ENCODE measurements at places on chromosomes 7 and 10.

DNA sequence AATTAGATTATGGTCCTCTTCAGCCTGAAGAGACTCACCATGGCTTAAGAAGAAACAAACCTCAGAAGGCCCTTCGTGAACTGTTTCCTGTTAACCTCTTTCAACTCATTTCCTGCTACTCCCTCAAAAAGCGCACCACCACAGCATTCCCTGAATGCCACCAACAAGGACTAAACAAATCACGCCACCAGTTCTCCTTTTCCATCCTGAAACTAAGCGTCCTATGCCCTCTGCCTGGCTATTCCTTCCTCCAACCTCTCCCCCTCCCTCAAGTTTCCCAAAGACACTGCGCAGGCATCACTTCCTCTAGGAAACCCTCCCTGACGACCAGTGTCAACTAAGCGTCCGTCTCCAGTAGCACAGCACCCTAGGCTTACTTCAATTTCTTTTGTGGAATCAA, 12.0 kb downstream of the YWHAG start:
- H3K4me3 ChIP-seq = no peak overlapping the region
- peaks cover 20% of the 10 kb centered on the region for H3K4me1 ChIP-seq
- no peak overlapping the region for H3K27ac ChIP-seq
- no peak for DNase-seq
- H3K36me3 ChIP-seq = peaks cover 23% of the 10 kb centered on the region
- no peaks in the 10 kb centered on the region for H3K27me3 ChIP-seq

GRCh38 chr7:49669692-49670260, 103.7 kb upstream of the VWC2 start:
- H3K4me3 ChIP-seq = no peak overlapping the region
- H3K27me3 ChIP-seq = no peaks in the 10 kb centered on the region
- DNase-seq = no peak
- H3K4me1 ChIP-seq = no peaks in the 10 kb centered on the region
- no peaks in the 10 kb centered on the region for H3K36me3 ChIP-seq

GRCh38 chr10:73625004-73625883, 16.0 kb downstream of the MYOZ1 start:
- no peak for DNase-seq
- no peaks in the 10 kb centered on the region for H3K36me3 ChIP-seq
- peak overlapping the region; percentile 78 for H3K27ac ChIP-seq
- H3K27me3 ChIP-seq = no peaks in the 10 kb centered on the region
- peaks cover 15% of the 10 kb centered on the region for H3K4me1 ChIP-seq

GRCh38 chr10:103792547-103792946, 62.8 kb downstream of the SH3PXD2A start:
- DNase-seq = no peak
- no peak overlapping the region for H3K27ac ChIP-seq
- H3K27me3 ChIP-seq = no peaks in the 10 kb centered on the region
- no peak overlapping the region for H3K4me3 ChIP-seq
- H3K36me3 ChIP-seq = no peaks in the 10 kb centered on the region

DNA sequence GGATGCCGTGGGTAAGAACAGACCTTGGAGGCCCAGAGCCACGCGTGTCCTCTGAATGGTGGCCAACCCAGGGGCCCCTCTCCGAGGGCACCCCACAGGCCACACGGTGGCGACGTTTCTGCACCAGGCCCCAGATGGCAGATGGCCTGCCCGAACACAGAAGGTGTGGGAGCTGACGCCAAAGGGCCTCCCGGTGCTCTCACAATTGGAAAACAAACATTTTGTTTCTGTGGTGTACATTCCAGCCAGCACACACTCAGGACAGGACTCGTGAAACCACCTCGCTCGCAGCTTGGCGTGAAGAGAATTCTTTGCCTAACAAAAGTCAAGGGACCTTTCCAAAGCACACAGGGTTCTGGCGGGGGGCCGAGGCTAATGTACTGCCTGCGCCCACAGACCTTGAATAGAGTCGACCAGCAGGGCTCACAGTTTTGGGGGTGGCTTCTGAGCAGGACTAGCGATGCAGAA, 112.1 kb downstream of the FAM53B start:
- H3K27ac ChIP-seq = peak overlapping the region; percentile 53
- H3K4me1 ChIP-seq = peaks cover 28% of the 10 kb centered on the region
- no peak for DNase-seq
- H3K27me3 ChIP-seq = no peaks in the 10 kb centered on the region
- H3K4me3 ChIP-seq = no peak overlapping the region

DNA sequence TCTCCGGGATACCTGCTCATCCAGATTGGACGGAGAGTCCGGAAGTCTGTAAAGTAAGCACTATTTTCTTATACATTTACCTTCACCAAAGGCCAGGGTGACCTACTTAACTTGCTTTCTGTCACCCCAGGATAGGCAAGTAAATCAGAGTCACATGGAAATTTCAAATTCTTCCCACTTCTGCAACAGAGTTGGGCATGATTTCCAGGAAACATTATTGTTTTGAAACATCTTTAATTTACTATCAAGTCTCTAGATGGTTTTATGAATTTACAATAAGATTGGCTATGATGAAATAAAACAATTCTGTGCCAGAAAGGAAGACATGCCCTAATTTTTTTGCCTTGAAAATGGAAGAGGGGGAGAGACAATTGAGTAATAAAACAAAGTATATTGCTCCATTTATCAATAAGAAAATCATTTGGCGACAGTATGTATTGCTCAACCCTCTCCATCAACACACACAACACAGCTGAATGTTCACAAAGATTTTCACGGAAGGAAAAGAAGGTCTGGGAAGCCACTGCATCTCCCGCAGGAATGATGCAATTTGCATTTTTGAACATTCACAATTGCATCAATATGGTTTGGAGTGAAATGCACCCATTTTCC, 702.8 kb downstream of the PARD3 start:
- peaks cover 7% of the 10 kb centered on the region for H3K36me3 ChIP-seq
- H3K4me1 ChIP-seq = peaks cover 3% of the 10 kb centered on the region
- no peaks in the 10 kb centered on the region for H3K27me3 ChIP-seq
- no peak overlapping the region for H3K27ac ChIP-seq

- peaks cover 5% of the 10 kb centered on the region for H3K4me1 ChIP-seq
- peak overlapping the region; percentile 91 for H3K4me3 ChIP-seq
- no peaks in the 10 kb centered on the region for H3K36me3 ChIP-seq
- H3K27me3 ChIP-seq = no peaks in the 10 kb centered on the region
- H3K27ac ChIP-seq = peak overlapping the region; percentile 99
These were observed 123.7 kb downstream of the TACC2 start for GRCh38 chr10:122112625-122113160.

DNA sequence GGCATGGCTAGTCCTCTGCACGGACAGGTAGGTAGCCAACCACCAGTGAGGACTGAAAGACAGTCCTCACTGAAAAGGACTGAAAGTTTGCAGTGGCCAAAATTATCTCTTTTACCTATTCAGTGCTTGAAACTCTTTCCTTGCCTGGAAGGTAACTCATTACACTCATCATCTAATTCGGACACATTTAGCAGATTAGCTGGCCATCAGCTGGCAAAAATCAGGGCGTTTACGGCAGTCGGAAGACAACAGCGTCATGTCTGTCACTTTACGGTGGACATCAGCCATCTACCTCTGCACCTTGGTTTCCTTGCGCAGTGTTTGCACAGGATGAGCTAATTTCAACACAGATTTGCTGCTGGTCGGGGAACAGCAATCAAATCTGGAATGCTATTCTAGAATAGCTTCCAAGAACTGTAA, 740 bp downstream of the ANXA7 start:
- peaks cover 5% of the 10 kb centered on the region for H3K4me1 ChIP-seq
- no peaks in the 10 kb centered on the region for H3K36me3 ChIP-seq
- H3K27me3 ChIP-seq = no peaks in the 10 kb centered on the region
- DNase-seq = no peak
- H3K4me3 ChIP-seq = peak overlapping the region; percentile 86
- H3K27ac ChIP-seq = peak overlapping the region; percentile 97

Data from thoracic aorta (tissue), 2 donors.